ENCODE measurements at places on chromosomes 16 and 17. TPM values are rescaled to one million over a fixed set of nuclear protein-coding genes. Genes with fewer than 3 reads are reported as not detected.

CETP gene
- not detected for polyA plus RNA-seq

FKBP10 gene
- 8.8 TPM for polyA plus RNA-seq

SOX9 gene
- polyA plus RNA-seq, result 29.1 TPM

MGAT5B gene
- 0.29 TPM for polyA plus RNA-seq

ARHGAP44 gene
- 1.6 TPM for polyA plus RNA-seq

PHOSPHO1 gene
- polyA plus RNA-seq, result 0.17 TPM

KIF2B gene
- polyA plus RNA-seq, result not detected

NAGS gene
- polyA plus RNA-seq, result 15.8 TPM

IRF8 gene
- not detected for polyA plus RNA-seq

C1QTNF8 gene
- polyA plus RNA-seq, result not detected

BEAN1 gene
- 0.04 TPM for polyA plus RNA-seq

DHRS7C gene
- polyA plus RNA-seq, result not detected

ARHGAP23 gene
- 25.9 TPM for polyA plus RNA-seq

- no peak for DNase-seq
These were observed 612 bp downstream of the CISD3 start for GRCh38 chr17:38730526-38731379.

GRCh38 chr17:38800237-38800760 is 943 bp upstream of the PIP4K2B start:
- no peak for DNase-seq

DNA sequence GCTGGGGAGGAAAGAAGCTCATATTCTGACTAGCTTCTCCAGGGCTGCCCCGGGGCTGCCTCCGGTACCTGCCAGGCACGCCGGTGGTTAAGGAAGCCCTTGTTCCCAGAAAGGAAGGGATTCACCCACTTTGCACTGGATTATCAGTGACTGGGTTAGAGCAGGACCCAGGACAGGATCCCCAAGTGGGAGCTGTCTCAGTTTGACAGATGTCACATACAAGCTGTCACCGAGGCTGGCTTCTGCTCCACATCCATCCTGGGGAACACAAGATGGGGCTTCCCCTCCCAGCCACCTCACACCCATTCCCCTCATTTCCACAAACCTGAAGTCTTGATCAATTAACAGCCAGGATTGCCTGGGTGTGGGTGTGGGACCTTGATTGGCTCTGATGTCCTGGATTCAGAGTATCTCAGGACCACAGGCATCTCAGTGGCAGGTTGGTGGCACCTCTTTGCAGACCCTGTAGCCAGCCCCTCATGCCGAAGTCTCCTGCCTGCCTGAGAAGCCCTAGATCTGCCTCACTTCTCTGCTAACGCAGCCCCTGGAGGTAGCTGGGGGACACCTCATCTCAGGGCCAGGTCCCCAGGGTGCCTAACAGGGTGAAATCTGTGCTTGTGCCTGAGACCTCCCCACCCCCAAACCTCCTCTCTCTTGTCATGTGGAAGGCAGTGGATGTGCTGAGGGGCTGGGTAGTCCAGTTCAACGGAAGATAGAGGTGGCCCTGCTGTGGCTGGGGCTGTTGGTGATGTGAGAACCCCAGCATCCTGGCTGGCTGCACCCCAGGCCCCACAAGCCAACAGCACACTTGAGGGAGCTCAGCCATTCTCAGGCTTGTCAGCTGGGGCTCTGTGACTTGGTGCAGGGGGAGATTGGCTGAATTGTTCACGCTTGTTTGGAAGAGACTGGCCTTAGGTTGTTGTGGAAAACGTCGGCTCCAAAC is 1.4 kb downstream of the CACNG5 start:
- no peak for DNase-seq

- DNase-seq, result no peak
These were observed 14.9 kb downstream of the FOXK2 start for GRCh38 chr17:82534401-82534812.

GRCh38 chr17:66541461-66542128 is 239.2 kb downstream of the PRKCA start:
- peak; percentile 76 for DNase-seq

DNA sequence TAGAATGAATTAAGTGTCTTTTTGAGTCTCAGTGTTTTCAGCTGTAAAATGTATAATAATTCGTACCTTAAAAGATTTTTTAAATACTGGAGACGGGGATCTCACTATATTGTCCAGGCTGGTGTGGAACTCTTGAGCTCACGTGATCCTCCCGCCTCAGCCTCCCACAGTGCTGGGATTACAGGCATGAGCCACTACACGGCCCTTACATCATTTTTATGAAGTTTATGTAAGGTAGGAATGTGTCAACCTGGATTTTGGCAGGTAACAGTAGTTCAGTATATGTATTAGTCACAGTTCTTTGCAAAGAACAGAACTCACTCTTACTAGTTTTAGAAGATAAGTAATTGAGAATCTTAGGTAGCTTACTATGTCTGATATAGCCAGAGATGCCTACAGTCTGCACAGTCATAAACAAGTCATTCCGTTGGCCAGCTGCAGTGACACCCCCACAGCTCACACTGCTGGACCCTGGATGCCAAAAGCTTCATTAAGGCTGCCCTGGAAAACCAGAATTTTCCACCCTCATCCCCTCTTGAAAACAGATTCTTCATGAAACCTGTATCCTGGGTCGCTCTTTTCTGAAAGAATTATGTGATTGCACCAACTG is 583 bp upstream of the COX6A2 start:
- DNase-seq, result peak; percentile 32

DNA sequence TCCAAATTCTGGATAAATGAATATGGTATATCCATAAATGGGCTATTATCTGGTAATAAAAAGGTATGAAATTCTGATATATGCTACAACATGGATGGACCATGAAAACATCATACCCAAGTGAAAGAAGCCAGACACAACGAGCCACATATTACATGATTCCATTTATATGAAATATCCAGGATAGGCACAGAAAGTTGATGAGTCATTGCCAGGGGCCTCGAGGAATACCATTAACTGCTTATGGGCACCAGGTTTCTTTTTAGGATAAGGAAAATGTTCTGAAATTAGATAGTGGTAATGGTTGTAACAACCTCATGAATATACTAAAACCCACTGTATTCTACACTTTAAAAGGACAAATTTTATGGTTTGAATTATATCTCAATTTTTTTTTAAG is 123.2 kb downstream of the PITPNC1 start:
- no peak for DNase-seq

- DNase-seq, result peak; percentile 78
These were observed 47.8 kb upstream of the HAS3 start for GRCh38 chr16:69057400-69058378.

DNA sequence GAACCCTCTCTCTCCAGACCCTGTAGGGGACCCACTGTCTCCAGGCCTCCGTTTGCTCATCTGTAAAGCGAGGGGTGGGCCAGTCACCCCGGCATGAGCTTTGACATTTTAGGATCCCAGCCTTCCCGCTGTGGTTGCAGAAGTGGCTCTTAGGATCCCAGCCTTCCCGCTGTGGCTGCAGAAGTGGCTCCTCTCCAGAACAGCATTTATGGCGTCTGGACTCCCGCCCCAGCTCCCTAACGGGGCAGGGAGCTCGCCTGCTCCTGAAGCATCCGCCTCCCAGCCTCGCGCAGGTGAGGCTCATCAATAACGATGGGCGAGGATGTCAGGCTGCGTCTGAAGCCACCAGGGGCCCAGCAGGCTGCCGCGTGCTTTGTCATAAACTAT is 222.3 kb upstream of the TNRC6C start:
- no peak for DNase-seq

- DNase-seq, result no peak
These were observed 249.4 kb downstream of the PRKCA start for GRCh38 chr17:66551839-66552238.

- no peak for DNase-seq
These were observed 1.4 kb downstream of the COTL1 start for GRCh38 chr16:84616515-84616914.

GRCh38 chr16:87620201-87620495 is 17.8 kb downstream of the JPH3 start:
- no peak for DNase-seq

DNA sequence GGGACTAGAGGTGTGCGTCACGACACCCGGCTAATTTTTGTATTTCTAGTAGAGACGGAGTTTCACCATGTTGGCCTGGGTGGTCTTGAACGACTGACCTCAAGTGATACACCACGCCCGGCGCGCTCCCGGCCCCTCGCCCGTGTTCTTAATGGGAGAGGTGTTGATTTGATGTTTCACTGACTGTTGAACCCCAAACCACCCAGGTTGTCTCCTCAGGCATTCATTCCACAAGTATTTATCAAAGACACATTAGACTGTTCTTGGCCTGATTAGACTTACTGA is 1.4 kb downstream of the CENPN start:
- DNase-seq, result no peak

GRCh38 chr17:61421460-61421859 is 21.8 kb downstream of the TBX2 start:
- no peak for DNase-seq

DNA sequence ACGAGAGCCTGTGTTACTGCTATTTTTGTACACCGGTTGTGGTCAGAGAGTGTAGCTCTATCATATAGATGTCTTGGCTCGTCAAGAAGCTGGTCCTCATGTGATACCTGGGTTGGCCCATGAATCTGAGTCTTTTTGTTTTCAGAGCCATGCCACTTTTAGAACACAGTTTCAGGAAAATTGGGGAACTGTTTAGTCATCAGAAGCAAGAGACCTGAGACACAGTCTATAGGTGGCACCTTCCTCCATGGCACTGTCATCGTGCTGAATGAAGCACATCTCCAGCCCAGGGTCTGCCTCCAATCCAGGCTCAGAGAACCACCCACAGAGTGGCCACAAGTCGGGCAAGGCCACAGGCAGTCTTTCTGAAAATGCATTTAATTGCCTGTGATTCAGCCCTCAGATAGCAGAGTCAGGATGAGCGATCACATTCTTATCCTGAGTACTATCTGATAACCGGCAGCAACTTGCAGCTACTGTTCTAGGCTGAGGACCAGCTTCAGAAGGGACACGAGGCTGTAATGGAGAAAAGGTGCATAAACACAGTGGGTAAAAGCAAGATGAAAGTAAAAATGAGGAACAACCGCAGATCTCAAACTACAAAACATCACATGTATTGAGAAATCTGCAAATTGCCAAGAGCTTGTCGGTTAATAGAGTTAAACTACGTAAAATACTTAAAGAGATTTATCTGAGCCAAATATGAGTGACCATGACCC is 14.2 kb upstream of the HAPSTR1 start:
- DNase-seq, result peak; percentile 88

- no peak for DNase-seq
These were observed 6.0 kb downstream of the MYH4 start for GRCh38 chr17:10463402-10463801.

DNA sequence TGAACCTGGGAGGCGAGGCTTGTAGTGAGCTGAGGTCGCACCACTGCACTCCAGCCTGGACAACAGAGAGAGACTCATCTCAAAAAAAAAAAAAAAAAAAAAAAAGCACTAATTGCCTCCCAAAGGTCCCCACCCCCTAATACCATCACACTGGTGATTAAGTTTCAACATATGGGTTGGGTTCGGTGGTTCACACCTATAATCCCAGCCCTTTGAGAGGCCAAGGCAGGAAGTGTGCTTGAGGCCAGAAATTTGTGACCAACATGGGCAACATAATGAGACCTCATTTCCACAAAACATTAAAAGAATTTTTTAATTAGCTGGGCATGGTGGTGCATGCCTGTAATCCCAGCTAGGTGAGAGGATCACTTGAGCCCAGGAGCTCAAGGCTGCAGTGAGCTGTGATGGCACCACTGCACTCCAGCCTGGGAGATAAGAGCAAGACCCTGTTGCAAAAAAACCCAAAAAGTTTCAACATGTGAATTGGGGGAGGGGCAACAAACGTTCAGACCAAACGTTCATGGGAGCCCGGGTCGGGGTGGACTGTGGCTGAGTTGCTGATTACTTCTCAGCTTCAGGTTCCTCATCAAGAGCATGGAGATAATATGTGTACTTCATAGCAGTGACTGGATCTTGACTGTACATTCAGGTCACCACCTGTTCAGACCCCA is 62.1 kb upstream of the NOL11 start:
- no peak for DNase-seq

- no peak for DNase-seq
These were observed 86.2 kb downstream of the OR1D5 start for GRCh38 chr17:2977157-2977556.

DNA sequence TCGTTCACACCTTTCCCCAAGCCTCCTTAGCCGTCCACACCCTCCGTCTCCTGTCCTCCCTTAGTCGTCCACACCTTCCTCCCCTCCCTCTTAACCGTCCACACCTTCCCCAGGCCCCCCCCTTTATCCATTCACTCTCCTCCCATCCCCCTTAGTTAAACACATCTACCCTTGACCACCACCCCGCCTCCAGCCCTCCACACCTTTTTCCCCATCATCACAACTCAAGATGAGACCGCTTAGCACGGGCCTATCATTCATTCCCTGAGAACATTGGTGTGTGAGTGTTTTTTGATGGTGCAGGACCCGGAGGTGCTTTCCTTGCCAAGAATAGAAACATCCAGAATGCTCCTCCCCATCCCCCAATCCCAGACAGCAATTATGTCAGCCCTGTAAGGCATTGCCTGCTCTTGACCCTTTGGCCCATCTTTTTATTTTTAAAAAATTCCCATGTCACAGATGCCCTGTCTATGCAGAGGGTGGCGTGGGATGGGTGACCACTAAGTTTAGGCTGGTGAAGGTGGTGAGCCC is 1.4 kb downstream of the TENT4B start:
- DNase-seq, result peak; percentile 18

DNA sequence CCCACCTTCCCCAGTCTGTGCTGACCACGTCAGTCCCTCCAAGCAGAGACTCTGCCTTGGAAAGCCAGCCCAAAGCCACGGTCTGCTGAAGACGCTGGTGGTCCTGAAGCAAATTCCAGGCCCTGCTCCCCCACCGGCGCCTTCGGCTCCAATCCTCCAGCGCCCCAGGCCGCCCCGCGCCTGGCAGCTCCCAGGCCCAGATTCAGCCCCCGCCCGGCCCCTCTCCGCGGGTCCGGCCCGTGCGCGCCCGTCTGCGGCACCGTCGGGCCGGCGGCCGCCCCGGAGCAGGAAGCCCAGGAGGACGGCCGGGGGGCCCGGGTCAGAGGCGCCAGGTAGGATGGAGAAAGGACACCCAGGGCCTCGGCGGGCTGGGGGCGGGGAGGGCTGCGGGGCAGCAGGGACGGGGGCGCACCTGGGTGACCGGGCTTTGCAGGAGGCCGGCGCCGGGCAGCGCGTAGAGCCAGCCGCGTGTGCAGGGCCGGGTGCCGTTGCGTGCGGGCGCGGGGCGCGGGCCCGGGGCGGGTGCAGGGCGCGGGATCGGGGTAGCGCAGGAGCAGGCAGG is 594 bp upstream of the SLC22A31 start:
- no peak for DNase-seq

- no peak for DNase-seq
These were observed 40.3 kb upstream of the KIFC3 start for GRCh38 chr16:57842601-57843000.

DNA sequence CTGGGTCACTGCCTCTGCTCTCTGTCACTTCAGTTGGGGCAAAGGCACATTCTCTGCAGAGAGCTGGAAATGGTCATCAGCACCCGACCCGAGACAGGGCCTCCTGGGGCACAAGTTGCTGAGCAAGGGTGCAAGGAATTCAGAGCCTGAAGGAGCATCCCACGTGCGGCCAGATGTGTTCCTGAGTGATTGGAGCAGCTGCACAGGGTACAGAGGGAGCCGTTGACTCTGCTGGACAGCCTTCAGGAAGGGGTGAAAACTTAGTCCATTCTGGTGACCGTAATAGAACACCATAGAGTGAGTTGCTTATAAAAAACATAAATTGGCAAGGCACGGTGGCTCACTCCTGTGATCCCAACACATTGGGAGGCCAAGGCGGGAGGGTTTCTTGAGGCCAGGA is 106.8 kb downstream of the CCDC182 start:
- no peak for DNase-seq

- no peak for DNase-seq
These were observed 18.5 kb upstream of the GGA2 start for GRCh38 chr16:23528644-23529310.

All from foreskin keratinocyte (primary cell).